ENCODE measurements at places on chromosomes 13 and 19.

DNA sequence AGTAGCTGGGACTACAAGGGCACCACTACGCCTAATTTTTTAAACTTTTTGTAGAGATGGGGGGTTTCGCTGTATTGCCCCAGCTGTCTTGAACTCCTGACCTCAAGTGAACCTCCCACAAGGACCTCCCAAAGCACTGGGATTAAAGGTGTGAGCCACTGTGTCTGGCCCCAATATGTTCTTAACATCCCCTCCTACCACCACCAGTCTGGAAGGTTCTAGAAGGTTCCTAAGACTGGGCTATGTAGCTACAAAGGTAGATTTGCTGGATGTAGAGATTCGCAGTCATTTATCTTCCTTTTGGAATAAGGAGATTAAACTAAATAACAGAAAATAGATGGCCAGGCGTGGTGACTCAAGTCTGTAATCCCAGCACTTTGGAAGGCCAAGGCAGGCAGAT lies 5.3 kb downstream of the HSD17B14 start:
- no peak for DNase-seq

GRCh38 chr19:54390942-54391577 lies 24.2 kb upstream of the TTYH1 start:
- DNase-seq: peak; percentile 52

- no peak for DNase-seq
Measured at GRCh38 chr13:43364210-43365038, 341.0 kb downstream of the DNAJC15 start.

DNA sequence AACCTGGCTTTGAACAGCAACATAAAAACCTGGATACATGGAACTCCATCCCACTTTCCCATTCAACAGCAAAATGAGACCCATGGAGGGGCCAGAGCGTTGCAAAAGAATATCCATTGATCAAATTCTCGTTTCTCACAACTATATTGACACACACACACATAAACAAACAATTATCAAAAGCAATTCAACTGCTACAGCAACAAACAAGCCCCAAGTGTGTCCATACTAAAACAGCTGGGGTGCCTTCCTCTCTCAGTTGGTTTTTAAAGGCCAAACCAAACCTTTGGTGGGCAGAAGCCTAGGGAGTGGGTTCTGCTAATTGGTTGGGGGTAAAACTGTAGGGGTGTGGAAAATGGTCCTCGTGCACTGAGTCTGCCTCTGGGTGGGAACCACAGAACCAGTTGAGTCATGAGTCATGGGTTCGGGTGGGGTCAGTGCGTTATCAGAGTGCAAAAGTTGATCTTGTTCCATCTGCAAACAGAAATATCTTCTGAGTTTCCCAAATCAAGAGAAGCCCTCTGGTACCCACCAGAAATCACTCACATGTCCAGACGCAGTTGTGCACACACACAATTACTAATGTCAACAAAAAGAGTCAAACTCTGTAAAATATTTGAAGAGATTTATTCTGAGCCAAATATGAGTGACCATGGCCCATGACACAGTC lies 18.5 kb downstream of the GPR42 start:
- no peak for DNase-seq

- peak; percentile 14 for DNase-seq
Measured at GRCh38 chr13:113121183-113121927, 1.2 kb upstream of the F10 start.

- no peak for DNase-seq
Measured at GRCh38 chr13:27194895-27195764, 23.5 kb upstream of the USP12 start.

- no peak for DNase-seq
Measured at GRCh38 chr19:49107625-49108459, 6.3 kb upstream of the LIN7B start.

- DNase-seq: no peak
Measured at GRCh38 chr13:25806264-25806974, 245.4 kb downstream of the SHISA2 start.

- no peak for DNase-seq
Measured at GRCh38 chr13:44280456-44280855, 93.2 kb upstream of the SERP2 start.

DNA sequence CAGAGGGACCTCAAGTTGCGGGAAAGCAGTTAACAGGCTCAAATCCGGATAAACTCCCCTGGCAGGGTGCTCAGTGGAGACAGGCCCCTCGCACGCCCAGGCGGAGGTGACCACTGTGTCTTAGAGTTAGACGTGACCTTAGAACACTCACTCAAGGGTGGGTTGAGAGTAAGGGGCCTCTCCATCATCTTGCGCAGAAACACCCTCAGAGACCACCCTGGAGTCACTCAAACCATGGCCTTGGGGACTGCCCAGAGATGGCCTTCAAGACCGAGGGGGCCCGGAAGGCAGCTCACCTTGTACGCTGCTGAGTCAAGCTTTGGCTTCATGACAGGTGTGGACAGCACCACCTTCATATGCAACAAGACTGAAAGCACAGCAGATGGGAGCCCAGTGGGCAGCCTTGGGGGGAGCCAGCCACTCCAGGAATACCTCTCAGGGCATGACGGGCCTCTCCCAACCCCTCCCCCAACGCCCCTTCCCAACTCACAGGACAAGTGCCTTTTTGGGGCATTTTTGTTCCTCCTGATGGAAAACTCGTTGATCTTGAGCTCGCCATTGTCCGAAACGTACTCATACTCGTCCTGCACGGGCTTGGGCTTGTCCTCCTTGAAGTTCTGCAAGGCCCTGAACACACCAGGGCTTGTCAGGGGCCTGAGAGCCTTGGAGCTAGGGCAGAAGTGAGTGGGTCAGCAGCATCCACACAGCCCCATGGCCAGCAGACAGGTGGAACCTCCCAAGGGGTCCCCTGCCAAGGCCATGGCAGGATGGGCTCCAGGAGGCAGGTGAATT lies 229.2 kb downstream of the TUBA3C start:
- DNase-seq: no peak

GRCh38 chr19:11606484-11606883 lies 9.2 kb downstream of the ZNF627 start:
- DNase-seq: no peak

GRCh38 chr19:11458236-11458900 lies 22.5 kb downstream of the ELAVL3 start:
- no peak for DNase-seq

- no peak for DNase-seq
Measured at GRCh38 chr19:604355-604754, 14.7 kb downstream of the HCN2 start.

DNA sequence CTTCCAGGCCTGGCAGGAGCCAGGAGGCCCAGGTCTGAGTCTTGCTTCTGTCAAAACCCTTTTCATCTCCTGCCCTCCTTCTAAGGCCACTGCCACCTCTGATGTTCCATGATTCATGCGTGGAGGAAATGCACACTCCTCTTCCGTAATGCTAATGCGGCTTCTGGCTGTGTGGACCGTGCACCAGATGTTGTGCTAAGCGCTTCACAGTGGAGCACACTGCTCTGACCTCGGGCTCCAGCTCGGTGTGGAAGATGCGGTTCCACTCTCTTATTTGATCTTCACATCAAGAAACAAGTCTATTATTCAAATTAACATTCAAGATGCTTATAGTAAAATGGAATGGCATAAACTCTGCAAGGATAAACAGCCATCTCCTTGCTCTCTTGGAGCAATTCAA lies 629.2 kb downstream of the UQCRFS1 start:
- DNase-seq: no peak

- no peak for DNase-seq
Measured at GRCh38 chr19:13053761-13054625, 48.7 kb downstream of the LYL1 start.

GRCh38 chr19:49924004-49924880 lies 4.8 kb upstream of the ATF5 start:
- DNase-seq: no peak

- DNase-seq: no peak
Measured at GRCh38 chr19:1073956-1074517, 7.1 kb downstream of the ARHGAP45 start.

- no peak for DNase-seq
Measured at GRCh38 chr19:40224342-40225150, 1.9 kb downstream of the CCNP start.

- DNase-seq: no peak
Measured at GRCh38 chr19:46953955-46954501, 65.6 kb upstream of the NPAS1 start.

DNA sequence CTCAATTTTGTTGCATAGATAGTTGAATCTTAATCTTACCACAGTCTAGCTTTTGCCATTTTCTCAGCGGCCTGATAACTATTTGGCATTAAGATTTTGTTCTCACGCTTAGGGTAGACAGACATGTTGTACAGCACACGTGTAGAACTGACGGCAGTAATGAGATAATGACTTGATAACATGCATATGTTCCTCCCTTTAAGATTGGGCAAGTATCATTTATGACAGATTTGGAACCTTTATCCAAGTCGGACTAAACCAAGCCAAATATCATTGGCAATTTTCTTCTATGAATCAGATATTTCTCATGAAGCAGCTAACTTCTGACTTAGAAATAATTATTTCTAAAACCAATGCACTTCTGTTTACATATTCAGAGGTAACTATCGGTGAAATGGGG lies 205.5 kb downstream of the NDFIP2 start:
- no peak for DNase-seq

- no peak for DNase-seq
Measured at GRCh38 chr19:55091955-55092354, 16.3 kb downstream of the EPS8L1 start.

DNA sequence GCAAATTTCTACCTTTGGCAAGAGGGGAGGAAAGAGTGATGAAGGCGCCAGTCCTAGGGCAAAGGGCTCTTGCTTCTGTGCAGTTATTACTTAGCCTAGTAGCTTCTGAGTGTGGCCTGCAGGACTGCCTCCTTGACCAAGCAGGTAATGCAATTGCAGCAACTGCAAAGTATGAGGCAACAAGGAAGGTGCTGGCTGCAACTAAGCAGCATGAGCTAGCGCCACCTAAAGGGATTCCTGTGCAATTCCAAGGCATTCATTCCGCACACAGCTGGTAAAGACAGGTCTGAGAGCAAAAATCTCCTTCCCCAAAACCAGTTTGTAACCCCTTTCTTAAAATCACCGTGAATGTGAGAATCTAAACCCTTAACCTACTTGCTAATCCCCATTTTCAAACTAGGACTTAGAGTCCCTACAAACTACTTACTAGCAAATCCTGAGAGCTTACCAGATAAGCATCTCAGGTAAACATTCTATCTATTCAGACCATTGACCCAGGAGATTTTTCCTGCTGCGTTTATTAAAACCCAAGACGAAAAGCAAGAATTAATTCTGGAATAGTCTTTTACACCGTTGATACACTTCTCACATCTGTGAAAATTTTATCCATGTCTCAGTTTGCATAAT lies 62.9 kb downstream of the DCT start:
- no peak for DNase-seq

GRCh38 chr13:46961719-46962118 lies 64.9 kb upstream of the HTR2A start:
- DNase-seq: no peak

DNA sequence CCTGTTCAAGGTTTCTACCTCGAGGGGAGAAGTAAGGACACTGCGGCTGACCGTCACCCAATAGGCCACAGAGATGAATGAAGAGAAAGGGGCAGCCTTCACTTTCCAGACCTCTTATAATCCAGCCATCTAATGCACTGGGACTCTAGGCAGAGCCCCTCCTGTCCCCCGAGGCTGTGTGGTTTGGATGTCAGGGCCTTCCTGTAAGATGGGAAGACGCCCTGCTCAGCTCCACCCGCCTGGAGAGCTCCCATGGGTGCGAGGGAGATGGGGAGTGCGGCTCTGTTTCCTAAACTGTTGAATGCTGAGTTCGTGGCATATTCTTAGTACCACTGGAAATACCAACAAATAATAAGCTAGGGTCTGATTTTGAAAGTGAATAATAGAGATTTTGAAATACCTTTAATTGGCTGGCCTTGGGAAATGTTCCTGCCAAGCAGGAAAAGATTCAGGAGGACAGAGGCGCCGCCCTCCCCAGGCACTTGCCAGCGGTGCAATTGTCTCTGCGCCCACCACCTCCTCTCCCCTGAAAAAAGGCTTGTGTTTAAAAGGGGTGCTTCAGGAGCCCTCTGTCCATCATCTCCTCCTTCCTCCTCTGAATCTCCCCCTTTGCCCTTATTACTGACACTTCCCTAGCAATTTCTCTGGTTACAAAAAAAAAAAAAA lies 85.4 kb upstream of the GPR183 start:
- DNase-seq: no peak

DNA sequence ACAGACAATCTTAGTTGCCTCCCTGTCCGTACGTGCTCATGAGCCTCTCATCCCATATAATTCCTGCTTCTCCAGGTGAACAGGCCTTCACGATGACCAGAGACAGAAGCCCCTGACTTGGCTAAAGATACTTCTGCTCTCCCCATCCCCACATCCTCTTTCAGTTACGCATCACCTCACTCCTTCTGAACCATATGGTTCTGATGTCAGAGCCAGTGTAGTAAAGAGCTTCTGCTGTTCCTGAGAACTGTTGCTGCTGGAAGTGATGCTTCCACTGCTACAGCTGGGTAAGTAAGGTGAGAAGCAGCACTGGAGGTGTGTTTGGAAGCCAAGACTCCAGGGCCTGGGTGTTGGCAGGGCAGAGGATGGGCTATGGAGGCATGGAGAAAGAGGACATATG lies 12.9 kb downstream of the SIGLECL1 start:
- no peak for DNase-seq

DNA sequence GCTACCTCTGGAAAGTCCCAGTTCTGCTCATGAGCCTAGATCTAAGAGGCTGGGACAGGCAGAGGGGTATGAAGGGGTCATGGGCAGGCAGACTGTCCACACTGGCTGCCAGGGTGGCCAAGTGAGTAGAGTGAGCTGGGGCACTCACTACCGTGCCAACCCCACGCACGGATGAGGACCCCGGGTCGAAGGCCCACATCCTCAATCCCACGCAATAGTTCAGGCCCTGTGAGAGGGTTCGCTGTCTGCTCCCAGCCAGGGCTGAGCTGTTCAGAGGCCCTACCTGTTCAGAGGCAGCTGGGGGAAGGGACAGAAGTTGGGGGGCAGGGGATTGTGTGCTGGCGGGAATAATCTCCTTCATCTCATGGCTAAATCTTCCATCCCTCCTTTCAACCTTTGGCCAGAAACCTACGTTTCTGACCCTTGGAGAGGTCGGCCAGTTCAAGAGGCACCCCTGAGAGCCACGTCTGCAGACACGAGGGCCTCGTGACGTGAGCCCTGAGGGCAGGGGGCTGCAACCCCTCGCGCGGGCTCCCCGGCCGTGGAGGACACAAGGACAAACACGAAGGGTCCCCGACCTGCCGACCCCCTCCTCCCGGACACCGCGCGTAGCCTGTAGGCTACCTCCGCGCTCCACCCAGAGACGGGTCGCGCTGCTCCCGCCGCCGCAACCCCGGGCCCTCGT lies 1.0 kb upstream of the RPS5 start:
- DNase-seq: no peak

DNA sequence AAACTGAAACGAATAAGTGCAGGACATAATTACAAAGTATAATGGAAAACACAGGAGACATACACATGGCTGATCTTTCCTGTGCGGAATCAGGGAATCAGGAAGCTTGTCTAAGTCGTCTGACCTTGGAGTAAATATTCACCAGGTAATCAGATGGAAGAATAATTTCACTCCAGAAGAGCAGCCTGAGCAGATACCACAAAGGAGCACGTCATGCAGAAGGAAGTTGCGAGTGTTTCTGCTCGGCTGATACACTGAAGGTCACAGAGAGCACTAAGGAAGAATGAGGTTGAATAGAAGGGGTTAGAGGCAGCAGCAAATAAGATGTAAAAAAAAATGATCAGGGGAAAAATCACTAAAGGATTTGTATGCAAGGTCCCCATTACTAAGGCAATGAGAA lies 122.3 kb upstream of the GPC6 start:
- no peak for DNase-seq

- no peak for DNase-seq
Measured at GRCh38 chr19:9144920-9145319, 4.7 kb downstream of the ZNF317 start.

Data from naive thymus-derived CD8-positive, alpha-beta T cell (primary cell).